Hypothalamus (tissue), 51 donors: ENCODE measurements at places on chromosomes 1 and 21.

- no peak for DNase-seq
Observed at GRCh38 chr1:28518745-28519341, 13.0 kb downstream of the RCC1 start.

DNA sequence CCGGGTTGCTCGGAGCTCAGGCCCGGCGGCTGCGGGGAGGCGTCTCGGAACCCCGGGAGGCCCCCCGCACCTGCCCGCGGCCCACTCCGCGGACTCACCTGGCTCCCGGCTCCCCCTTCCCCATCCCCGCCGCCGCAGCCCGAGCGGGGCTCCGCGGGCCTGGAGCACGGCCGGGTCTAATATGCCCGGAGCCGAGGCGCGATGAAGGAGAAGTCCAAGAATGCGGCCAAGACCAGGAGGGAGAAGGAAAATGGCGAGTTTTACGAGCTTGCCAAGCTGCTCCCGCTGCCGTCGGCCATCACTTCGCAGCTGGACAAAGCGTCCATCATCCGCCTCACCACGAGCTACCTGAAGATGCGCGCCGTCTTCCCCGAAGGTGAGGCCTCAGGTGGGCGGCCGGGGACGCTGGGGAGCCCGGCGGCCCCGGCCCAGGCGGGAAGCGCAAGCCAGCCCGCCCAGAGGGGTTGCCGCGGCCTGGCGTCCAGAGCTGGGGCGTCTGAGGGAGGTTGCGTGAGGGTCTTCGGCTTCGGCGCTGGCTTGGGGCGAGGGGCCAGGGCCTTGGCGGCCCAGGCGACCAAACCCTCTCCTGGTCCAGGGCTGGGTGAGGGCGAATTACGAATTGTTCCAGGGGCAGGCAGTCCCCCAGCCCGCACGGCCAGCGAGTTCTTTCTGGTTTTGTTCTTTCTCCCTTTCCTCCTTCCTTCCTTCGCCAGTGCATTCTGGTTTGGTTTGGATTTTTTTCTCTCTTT is 805 bp downstream of the SIM2 start:
- DNase-seq: no peak

- no peak for DNase-seq
Observed at GRCh38 chr1:210650403-210650802, 321.7 kb downstream of the HHAT start.

DNA sequence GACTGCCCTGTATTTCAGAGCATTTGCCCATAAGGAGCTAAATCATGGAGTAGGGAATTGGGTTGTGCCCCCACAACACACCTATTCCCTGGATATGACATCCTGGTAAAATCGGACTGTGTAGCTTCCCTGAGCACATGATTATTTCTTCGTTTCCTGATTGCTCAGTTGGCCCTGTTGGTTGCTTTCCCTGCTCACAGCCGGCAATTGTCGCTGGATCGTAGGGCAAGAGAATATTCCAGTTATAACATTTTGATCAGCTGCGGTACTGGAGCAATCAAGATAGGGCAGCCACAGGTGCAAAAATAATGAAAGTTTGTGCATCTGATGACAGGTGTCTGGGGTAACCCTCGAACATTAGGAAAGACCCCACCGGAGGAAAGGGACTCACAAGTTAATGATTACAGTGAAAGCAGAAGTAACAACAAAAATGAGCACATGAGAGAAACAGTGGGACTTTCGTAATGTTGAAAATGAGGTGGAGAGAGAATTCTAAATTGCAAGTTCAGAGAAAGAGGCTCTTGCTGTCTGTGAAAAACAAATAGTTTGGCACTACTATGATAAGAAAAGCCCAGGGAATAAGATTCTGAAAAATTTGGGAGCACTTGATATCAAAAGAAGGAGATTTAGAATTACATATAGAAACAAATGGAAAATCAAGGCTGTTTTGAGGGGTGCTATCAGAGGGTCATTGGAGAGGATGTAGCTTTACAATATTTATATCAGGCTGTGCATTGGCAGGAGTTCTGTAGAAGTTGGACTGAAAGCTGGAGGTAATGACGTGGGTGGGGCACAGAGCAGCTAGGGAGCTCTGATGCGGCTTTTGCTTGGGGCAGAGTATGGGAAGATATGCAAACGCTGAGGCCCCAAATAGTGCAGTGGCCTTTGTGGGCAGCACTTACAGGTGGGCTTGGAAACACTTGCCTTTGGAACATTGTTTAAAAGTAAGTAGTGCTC is at the start of gene MAB21L3:
Gene MAB21L3 (plus strand): TSS at position 833 of the 957 bp plus-strand sequence. CDS start 1,217 bp downstream, outside the sequence.
- no peak for DNase-seq

DNA sequence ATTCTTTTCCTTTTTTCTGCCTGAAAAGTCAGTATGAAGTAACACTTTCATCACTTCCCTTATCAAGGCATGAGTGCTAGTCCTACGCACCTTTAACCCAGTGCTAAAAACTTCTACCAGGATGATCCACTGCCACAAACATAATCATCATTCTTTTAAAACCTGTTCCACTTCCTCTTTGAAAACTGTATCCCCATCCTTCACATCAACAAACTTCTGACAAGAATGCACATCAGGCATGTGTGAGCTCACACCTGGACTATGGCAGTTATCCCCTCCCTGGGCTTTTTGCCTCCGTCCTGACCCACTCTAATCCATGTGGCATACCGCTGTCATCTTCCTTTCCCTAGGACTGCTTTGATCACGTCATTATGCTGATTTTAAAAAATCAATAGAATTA is 70.2 kb downstream of the ESRRG start:
- DNase-seq: no peak

DNA sequence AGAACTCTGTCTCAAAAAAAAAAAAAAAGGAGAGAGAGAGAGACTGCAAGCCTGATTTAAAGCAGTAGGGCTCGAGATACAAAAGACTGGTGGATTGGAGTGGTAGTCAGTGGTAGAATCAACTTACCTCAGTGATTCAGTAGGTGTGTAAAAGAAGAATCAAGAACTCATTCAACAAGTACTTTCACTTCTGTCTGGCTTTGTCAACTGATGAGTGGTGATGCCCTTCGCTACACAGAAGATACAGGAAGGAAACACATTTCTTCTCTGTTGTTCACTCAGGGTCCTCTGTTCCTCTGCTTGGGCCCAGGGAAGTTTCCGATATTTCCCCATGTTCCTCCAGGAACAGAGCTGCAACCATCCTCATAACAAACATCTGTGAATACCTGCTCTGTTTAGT is 68.6 kb upstream of the COG2 start:
- no peak for DNase-seq

- peak; percentile 12 for DNase-seq
Observed at GRCh38 chr1:216422821-216423520, at the start of gene USH2A. Gene USH2A, minus strand, starts transcription at chr1:216423448. Its CDS starts 1,112 bp downstream, at chr1:216422336.

DNA sequence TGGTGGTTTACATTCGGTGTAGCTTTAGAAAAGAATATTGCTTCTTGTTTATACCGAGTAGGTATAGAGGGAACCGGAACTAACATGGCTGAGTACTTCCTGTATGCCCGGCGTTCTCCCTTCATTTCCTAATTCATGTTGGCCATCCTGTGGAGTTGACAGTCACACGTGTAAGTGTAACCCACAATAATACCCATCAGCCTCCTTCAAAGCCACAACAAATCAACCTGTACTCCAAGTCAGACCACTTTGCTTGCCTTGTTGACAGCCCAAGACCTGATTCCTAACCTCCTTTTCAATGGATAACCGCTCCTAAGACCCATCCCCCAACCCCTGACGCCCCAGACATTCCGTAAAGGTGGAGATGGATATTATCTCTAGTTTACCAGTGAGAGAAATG is 42.1 kb downstream of the UBE2U start:
- DNase-seq: no peak

DNA sequence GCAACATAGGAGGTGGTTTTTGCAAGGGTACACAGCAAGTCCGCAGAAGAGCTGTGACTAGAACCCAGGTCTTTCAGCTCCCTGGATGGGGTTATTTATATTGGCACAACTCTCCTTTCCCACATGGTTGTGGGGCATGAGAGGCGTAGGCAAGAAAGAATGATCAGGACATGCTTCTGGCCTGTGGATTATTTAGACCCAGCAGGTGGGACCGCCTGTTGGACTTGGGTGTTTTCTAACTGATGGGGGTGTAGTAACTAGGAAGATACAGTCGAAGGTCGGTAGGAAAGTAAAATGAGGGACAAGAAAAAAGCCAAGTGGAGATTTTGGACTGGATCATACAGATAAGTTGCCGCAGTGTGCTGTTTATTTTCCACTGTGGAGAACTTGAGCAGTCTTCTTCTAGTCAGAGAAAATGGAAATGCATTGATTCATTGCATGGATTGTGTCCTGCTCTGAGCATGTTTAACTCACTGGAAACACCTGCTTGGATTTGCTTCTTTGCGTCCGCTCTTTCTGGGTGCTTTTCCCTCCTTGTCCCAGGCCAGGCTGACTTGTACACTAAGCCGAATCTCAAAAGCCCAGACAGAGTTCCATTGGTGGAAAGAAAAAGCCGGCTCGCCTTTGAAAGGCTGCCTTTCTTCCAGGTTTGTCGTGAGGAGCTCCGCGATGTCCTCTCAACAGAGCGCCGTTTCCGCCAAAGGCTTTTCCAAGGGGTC is 592 bp downstream of the CRCT1 start:
- no peak for DNase-seq

- no peak for DNase-seq
Observed at GRCh38 chr21:26847921-26848320, 2.7 kb upstream of the ADAMTS1 start.

DNA sequence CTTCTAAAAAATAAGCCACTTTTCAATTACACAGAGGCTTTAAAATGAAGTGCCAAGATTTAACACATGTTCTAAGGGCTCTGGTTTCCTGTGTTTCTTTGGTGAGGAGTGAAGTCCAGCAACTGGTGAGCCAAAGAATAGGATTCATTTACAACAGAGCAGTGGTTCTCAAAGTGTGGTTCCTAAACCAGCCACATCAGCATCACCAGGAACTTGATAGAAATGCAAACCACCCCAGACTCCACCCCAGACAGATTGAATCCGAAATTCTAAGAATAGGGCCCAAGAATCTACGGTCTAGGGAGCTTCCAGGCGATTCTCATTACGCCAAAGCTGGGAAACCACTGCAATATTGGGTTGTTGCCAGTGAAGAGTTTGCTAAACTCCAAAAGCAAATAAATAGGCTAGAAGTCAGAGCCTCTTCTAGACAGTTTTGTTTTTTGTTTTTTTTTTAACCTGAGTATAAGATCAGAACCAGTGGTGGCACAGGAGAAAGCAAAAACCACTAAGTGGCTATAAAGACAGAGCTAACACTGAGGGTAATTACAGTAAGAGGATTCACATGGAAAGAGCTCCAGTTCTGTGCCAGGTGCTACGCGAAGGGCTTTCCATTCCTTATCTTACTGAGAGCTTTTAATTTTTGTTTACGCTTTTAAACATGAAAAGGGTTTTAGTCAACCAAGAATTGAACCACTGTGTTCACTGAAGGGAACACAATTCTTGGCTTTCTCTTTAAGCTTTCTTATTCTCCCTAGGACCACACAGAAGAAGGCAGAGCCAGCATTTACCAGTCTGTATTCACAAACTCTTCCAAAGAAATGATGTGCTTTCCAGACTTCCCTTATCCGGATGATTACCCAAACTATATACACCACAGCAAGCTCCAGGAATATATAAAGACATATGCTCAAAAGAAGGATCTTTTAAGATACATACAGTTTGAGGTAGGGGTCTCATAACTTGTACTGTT is 42.4 kb upstream of the FMO2 start:
- DNase-seq: no peak

DNA sequence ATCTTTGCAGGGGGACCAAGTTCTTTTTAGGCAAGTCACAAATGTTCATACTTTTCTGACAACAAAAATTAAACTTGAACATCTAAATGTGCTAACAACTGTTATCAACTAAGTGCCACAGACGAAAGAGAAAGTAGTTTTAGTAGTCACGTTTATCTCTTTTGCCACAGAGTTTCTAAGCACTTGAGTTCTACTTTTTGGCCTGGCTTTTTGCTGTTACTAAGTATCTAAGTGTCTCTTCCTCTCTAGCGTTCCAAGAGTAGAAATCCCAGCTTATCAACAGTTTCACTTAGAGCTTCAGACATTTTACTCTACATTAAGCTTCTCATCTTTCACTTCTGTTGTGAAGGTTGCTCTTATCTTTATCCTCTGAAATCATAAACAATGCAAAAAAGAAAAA is 34.2 kb downstream of the GATAD2B start:
- no peak for DNase-seq

- DNase-seq: no peak
Observed at GRCh38 chr1:151137789-151138188, 8.6 kb downstream of the SEMA6C start.

GRCh38 chr1:67957066-67957465 is 93.4 kb downstream of the DIRAS3 start:
- DNase-seq: no peak

GRCh38 chr1:190168116-190168892 is 309.4 kb downstream of the BRINP3 start:
- DNase-seq: no peak

DNA sequence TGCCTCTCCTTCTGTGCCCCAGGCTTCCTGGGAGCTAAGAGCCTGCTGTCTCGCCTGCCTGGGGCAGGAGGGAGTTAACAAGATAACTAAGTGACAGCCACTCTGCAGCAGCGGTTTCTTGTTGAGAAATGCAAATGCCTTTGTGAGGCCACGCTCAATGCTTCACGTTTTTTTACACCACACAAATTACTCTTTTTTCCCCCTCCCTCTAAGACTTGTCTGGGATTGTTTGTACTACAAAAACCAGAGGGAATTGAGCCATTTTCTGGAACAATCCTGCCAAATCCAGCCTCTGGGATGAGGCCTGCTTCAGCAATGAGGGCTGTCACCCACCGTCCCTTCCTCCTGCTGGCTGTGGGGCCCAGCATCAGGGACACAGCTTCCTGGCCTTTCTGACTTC is 119.6 kb downstream of the ACTL8 start:
- no peak for DNase-seq

DNA sequence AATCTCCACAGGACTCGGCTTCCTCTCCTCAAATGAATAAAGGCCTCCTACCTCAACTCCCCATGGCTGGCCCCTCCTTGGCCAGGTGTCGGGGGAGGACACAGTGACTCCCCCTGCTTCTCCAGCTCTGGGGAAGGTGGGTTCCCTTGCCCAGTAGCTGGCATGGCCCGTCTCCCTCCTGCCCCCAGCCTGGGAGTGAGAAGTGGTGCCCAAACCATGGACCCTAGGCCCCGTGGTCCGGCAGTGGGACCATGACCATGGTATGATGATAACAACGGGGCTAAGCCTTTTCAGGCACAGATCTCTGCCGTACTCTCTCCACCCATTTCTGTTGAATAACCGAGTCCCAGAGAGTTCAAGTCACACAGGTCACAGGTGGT is 11.2 kb downstream of the PLA2G2F start:
- DNase-seq: no peak

- DNase-seq: no peak
Observed at GRCh38 chr1:169098380-169098779, 8.1 kb upstream of the ATP1B1 start.
